ENCODE measurements at places on chromosomes 3 and 15.

- DNase-seq, result no peak
Measured at GRCh38 chr3:187207062-187207461, 9.8 kb downstream of the RTP1 start.

DNA sequence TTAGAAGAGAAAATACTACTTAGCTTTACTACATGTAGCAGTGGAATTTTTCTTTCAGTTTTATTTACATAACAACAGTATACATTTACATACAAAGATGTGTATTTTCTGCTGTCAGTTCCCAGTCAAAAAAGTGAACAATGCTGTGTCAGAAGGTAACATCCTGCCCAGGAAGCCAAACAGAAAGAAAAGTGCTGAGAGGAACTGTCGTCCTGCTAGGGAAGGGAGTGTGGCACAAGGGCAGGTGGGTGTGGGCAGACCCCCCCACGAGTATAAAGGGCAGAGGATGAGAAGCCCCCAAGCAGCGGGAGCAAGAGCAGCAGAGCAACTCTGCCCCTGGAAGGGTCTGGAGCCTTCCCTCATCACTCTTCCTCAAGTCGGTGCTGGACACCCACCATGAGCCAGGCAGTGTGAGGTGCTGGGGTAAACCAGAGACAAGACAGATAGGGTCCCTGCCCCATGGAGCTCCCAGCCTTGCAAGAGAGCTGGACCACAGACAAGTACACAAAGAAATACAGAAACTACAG, 39.7 kb downstream of the TBC1D2B start:
- no peak for DNase-seq

- DNase-seq, result no peak
Measured at GRCh38 chr3:141960731-141961130, 84.3 kb downstream of the ATP1B3 start.

DNA sequence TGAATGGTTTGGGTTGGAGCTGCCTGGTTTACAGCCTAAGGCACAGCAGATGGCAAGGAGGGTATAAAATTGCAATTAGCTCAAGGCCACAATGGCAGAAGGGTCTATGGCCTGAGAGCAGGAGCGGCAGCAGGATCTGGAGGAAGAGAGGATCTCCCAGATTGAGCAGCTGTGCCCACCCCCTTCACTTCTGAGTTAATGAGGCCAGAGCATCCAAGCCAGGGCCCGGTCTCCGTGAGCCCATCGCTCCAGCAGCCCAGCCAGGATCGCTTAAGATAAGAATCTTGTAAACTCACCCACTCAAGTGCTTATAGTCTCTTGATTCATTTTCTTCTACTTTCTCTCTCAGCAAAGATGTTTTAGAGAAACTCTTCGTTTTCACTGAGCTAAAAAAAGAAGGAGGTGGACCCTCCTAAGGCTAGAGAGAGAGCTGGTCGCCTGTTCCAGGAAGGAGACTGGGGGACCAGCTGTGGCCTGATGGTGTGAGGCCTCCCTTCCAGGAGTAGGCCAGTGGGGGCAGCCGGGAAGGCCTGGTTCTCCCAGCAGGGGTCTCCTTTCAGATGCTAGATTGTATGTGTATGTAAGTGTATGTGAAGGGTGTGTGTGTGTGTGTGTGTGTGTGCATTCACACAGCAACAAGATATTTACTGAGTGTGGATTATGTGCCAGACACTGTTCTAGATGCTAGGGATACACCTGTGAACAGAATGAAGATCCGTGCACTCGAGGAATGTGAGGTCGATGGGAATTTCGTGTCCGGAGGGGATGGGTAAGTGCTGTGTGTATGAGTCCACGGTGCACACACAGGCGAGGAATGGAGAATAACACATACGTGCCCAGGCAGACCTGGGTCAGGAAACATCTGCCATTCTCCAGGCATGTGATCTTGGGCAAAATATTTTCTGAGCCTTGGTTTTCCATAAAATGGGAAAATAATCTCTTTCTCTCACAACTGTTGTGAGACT, 18.6 kb downstream of the MAGEF1 start:
- DNase-seq, result peak; percentile 79

GRCh38 chr15:29970402-29970695, 112.4 kb upstream of the GOLGA8J start:
- DNase-seq, result no peak
